ENCODE measurements at places on chromosomes 16 and 17.

- no peak for DNase-seq
Measured at GRCh38 chr17:77441130-77441920, 300.6 kb downstream of the SEC14L1 start.

- DNase-seq, result no peak
Measured at GRCh38 chr17:77382356-77382911, 241.7 kb downstream of the SEC14L1 start.

DNA sequence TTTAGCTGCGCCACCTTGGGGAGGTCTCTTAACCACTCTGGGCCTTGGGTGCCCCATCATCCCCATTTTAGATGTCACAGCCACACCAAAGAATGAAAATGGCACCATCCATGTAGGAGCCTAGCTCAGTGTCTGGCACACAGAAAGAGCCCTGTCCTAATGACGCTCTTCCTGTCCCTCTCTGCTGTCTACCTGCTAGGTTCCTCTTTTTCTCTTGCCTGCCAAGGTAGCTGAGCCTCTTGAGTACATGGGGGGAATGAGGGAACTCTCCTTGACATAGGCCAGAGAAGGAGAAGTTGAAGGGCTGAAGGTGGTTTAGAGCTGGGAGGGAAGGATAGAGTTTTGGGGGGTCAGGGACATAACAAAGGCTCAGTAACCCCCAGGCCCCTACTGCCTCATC lies 1.8 kb downstream of the RUNDC3A start:
- DNase-seq, result no peak

GRCh38 chr17:80146121-80147034 lies 550 bp downstream of the EIF4A3 start:
- no peak for DNase-seq

DNA sequence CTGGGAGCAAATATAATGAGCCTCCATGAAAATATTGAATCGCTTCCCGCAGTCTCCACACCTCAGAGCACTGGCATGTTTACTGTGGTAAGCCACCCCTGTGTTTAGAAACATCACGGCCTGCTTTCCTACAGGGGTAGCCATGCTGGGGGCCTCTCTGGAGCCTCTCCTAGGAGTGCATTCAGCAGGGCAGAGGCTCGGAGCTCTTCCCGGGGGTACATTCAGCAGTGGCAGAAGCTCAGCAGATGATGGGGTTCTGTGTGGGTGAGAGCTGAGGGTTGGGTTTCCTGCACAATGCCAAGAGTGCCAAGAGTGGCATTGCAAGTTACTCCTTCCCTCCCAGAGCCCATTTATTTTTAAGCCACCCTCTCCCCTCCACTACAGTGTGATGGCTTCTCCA lies 386.6 kb downstream of the SEC14L1 start:
- no peak for DNase-seq

- no peak for DNase-seq
Measured at GRCh38 chr17:50171371-50172071, 5.7 kb downstream of the SGCA start.

GRCh38 chr17:82297280-82297713 lies 20.1 kb downstream of the CD7 start:
- peak; percentile 91 for DNase-seq

DNA sequence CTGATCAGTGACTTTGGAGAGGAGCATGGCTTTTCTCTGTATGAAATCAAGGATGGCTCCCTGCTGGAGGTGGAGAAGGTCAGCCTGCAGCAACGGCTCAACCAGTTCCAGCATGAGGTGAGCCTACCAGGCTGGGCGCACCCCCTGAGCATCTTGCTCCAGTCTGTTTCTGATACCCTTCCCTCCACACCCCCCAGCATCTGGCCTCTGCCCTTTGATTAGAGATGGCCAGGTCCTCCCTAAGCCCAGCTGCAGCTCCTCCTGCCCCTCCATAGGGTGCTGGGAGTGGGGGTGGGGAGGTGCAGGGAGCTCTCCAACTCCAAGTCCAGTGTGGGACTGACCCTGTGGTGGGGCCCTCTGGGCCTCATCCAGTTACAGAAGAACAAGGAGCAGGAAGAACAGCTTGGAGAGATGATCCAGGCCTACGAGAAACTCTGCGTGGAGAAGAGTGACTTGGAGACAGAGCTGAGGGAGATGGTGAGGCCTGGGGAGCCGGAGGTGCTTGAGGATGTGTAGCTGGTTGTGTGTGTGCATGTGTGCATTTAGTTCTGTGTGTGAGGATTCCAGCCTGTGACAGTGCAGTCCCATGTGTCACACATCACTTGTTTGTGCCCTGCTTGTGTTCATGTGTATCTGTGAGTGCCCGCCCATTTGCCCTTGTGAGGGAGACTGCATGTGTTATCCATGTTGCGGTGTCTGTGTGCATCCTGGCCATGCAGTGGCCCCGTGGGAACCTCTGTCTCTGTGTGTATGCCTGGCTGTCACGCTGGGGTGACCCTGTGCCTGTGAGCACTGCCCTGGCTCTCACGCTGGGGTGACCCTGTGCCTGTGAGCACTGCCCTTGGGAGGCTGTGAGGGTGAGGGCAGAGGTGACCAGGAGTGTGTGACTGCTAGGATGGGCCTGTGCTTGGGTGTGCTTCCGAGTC lies 3.0 kb downstream of the TBKBP1 start:
- no peak for DNase-seq

- no peak for DNase-seq
Measured at GRCh38 chr16:23229714-23230113, 47.2 kb downstream of the SCNN1G start.

DNA sequence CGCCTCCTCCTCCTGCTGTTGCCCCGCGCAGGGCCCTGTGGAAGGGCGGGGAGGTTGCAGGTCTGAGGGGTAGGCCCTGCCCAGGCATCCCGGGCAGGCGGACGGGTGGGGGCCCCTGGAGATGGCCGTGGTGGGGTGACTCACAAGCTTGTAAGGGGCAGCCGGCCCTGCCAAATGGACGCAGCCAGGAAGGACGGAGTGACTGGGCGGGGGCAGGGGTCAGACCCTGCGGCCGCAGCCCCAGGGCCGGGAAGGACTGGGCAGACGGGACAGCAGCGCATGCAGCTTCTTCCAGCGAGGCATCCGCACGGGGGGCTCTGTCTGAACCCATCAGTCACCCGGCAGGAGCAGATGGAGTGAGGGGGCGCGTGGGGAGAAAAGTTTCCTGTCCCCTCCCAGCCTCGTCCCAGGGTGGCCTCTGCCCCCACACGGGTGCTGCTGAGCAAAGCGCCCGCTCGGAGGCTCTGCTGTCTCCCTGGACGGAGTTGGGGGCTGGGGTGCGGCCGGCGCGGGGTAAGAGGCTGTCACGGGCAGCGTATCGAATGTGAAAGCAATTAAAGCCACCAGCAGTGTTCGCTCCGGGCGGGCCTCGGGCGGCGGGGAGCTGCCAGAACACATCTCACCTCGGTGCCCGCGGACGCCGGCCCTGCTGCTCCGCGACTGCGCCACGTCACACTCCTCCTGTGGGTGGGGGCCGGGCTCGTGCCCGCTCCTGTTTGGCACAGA lies 5.4 kb upstream of the PRR35 start:
- DNase-seq, result no peak

GRCh38 chr16:12348733-12349704 lies 372.5 kb downstream of the SNX29 start:
- DNase-seq, result no peak

DNA sequence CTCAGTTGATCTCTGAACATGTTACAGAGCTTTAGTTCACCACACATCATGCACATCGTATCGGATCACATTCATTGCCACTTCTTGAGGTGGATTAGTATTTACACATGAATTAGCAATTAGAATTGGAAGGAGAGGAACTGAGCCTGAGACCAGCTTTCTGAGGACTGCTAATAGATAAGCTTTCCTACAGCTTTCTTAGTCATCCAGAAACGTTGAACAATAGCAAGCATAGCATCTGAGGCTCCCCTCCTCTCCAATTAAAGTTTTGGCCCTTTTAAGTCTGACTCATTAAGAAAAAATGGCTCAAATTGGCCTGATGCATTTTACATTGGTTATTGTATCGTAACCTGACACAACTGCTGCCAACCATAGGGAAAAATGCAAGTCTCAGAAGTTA lies 1130.4 kb downstream of the CDH8 start:
- DNase-seq, result no peak

- DNase-seq, result no peak
Measured at GRCh38 chr17:49914664-49915063, 54.3 kb upstream of the DLX4 start.

GRCh38 chr17:35104844-35105450 lies 14.7 kb downstream of the RAD51D start:
- DNase-seq, result no peak

DNA sequence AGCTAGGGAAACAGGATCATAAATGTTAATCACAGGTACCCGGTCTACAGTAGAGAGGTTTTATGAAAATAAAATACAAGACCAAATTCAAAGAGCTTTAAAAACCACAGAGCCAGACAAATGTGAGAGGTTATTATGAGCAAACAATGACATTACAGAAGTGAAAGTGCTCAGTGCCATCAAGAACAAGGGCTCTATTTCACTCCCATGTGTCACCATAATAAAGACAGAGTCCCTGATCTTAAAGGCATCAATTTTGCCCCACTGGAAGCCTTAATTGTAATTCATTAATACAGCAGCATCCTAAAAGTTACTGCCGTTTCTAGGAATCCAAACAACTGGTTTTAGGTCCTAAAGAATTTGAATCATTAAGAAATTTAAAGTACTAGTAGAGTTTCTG lies 43.7 kb upstream of the CDRT4 start:
- DNase-seq, result no peak

DNA sequence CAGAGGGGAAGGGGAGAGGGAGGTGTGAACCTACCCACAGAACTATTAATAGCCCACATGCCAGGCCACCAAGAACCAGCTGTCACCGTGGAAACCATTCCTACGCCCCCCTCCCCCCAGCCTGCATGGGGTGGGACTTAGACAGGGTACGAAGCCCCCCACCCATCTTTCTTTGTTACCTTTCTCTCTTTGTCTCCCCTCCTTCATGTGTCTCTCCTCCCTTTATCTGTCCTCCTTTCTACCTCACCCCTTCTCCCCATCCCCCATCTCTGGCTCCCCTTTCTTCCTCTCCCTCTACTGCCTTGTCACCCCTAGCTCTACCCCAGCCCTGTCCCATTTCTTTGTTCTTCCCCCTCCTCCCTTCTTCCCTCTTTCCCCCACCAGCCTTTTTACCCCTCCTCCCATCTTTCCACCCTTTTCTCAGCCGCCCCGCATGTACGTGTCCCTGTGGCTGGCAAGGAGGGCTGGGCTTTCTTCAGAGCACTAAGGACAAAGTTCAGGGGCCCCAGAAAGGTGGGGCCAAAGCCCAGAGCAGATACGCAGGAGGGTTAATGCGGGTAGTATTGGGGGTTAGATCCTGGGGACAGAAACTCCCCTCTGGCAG lies 8.0 kb downstream of the THRA start:
- DNase-seq, result no peak

GRCh38 chr17:56142781-56143180 lies 10.5 kb upstream of the ANKFN1 start:
- DNase-seq, result no peak

DNA sequence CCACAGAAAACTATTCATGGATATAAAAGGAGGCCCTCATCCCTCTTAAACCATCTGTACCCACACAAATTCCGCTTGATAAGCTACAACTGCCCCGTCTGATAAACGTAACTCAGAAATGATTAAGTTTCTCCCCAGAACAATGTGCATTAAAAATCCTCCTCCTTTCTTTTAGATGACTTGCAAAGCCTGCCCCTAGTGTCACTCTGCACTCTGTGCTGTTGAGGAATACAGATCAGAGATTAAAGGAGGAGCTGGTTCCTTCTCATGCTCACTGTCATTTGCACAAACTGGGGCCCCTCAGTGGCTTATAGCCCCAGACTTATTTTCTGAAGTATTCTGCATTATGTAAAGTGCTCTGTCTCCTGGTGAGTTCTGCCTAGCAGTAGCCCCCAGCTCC lies 33.3 kb downstream of the CDRT15 start:
- DNase-seq, result no peak

GRCh38 chr16:68760671-68761275 lies 23.7 kb downstream of the CDH1 start:
- DNase-seq, result peak; percentile 63

DNA sequence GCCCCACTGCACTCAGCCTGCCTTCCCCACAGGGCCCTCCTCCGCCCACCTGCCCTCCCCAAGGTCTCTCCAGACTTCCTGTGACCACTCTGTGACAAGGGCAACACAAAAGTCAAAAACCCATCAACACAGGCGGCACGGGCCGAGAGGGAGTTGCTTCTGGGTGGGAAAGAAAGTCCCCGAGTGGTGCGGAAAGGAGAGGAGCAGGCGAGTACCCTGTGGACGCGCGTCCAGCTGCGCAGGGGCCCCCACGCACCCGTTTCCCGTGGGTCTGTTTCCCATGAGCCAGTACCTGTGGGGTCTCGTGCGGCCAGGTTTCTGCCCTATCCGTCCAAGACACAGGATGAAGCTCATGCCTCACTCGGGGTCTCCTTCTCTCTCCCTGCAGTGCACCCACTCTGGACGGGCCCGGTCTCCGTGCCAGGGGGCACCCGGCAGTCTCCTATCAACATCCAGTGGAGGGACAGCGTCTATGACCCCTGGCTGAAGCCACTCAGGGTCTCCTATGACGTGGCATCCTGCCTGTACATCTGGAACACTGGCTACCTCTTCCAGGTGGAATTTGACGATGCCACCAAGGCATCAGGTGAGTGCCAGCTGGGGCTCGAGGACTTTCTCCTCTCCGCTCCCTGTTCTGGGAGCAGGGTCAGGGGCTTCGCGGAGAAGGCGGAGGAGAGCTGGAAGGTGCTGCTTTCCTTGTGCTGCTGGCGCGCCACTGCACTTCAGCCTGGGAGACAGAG lies 12.2 kb downstream of the CD2BP2 start:
- DNase-seq, result no peak

DNA sequence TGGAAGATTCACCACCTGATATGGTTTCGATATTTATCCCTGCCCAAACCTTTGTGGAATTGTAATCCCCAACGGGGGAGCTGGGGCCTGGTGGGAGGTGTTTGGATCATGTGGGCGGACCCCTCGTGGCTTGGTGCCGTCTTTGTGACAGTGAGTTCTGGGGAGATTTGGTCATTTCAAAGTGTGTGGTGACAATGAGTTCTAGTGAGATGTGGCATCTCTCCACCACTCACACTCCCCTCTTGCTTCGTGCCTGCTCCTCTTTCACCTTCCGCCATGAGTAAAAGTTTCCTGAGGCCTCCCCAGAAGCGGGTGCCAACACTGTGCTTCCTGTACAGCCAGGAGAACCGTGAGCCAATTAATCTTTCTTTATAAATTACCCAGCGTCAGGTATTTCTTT lies 9.7 kb downstream of the CCDC57 start:
- no peak for DNase-seq

DNA sequence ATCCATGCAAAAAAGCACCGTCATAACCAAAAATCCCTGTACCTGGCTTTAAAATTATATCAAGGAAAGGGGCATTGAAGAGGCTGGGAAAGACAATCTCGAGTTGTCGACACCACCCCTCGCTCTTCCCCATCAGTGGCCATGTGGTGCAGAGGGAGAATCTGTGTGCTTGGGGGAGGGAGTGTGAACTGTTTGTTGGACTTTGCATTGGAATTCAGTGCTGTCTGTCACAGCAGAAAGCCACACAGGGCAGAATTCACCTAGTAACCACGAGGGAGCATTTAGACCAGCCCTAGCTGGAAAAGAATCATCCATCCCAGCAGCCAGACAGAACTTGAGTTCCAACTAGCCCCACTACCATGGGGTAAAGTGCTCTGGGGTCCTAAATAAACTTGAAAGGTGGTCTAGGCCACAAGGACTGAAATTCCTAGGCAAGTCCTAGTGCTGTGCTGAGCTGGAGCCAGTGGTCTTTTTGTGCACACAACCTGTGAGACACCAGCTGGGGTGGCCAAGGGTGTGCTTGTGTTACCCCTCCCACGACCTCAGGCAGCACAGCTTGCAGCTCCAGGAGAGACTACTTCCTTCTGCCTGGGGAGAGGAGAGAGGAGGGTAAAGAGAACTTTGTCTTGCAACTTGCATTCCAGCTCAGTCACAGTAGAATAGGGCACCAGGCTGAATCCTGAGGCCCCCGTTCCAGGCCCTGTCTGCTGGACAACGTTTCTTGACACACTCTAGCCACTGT lies 11.5 kb upstream of the CEP112 start:
- no peak for DNase-seq
